ENCODE measurements at places on chromosomes 11 and 22. TPM values are rescaled to one million over a fixed set of nuclear protein-coding genes. Genes with fewer than 3 reads are reported as not detected.

GRCh38 chr22:26671317-26672059 is 14.1 kb downstream of the MIAT start:
- H3K27ac ChIP-seq = peak overlapping the region; percentile 99
- peak overlapping the region; percentile 96 for H3K4me3 ChIP-seq
- H3K36me3 ChIP-seq = no peaks in the 10 kb centered on the region
- H3K27me3 ChIP-seq = no peaks in the 10 kb centered on the region

Gene C11orf42
- not detected for total RNA-seq

DNA sequence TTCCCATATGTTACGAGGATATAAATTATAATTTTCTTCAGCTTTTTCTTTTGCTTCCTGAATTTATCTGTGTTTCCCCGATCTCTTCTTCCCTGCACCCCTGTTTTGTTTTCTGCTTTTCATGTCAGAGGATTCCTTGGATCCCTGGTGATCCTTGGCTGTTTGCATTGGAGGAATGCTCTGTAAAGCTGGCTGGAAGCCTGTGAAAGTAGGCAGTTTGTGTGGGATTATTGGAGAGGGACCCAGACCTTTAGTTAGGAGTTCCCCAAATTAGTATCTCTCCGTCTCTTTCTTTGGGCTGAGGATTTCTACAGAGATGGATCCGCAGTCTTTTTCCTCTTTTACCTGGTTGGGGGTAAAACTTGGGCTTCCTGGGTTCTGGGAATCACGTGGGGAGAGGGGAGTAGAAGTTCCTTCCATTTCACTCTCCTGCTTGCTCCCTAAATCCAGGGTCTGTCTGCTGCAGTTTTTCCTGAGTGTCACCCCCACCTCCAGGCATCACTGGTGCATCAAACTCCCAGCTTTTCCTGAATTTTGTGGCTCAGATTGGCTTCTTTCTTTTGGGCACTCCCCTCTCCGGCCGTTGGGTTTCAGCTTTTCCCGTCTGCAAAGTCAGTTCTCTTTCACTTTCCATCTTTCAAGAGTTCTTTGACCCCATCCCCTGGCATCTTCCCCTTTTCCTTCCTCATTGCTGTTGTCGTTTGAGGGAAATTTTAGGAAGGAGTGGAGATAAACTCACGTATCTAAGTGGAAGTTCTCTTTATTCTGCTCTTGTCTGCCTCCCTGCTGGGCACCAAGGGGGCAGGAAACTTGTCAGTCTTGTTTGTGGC is 79.1 kb upstream of the ALX4 start:
- no peak overlapping the region for H3K4me3 ChIP-seq
- H3K4me1 ChIP-seq = no peaks in the 10 kb centered on the region
- no peak overlapping the region for H3K27ac ChIP-seq
- peaks cover 46% of the 10 kb centered on the region for H3K27me3 ChIP-seq
- DNase-seq = no peak

GRCh38 chr22:44491269-44492035 is 6.6 kb downstream of the RTL6 start:
- no peak for DNase-seq
- H3K27me3 ChIP-seq = no peaks in the 10 kb centered on the region
- peaks cover 25% of the 10 kb centered on the region for H3K4me1 ChIP-seq
- H3K27ac ChIP-seq = no peak overlapping the region
- no peak overlapping the region for H3K4me3 ChIP-seq

DNA sequence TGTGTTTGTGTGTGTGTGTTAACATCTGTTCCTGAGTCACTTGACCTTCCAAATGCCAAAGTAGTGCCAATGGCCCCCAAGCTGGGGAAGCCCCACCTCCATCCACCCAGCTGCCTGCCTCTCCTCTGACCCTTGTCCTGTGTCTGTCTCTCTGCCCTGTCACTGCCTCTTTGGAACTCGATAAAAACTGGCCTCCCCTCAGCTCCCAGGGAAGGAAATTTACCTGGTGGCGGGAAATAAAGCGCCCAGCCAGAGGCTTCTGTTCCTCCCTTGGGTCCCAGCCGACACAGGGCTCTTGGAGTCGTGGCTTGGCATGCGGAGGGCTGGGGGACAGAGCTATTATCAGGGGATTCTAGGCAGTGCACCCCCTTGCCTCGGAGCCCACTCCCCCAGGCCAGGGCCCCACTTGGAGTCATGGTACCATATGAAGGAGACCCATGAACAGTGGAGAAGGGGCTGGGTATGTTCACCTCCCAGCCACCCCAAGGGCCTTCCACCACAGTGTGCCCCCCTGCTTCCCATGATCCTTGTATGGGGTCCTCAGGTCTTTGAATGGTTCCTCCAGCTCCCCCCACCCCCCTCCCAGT is 6.2 kb downstream of the KCNC1 start:
- peaks cover 37% of the 10 kb centered on the region for H3K27me3 ChIP-seq
- no peak overlapping the region for H3K27ac ChIP-seq
- no peaks in the 10 kb centered on the region for H3K4me1 ChIP-seq
- peaks cover 3% of the 10 kb centered on the region for H3K36me3 ChIP-seq
- no peak overlapping the region for H3K4me3 ChIP-seq

GRCh38 chr11:25441421-25441820 is 890.5 kb upstream of the ANO3 start:
- no peak for DNase-seq
- H3K4me1 ChIP-seq = no peaks in the 10 kb centered on the region
- H3K27ac ChIP-seq = no peak overlapping the region
- no peak overlapping the region for H3K4me3 ChIP-seq

DNA sequence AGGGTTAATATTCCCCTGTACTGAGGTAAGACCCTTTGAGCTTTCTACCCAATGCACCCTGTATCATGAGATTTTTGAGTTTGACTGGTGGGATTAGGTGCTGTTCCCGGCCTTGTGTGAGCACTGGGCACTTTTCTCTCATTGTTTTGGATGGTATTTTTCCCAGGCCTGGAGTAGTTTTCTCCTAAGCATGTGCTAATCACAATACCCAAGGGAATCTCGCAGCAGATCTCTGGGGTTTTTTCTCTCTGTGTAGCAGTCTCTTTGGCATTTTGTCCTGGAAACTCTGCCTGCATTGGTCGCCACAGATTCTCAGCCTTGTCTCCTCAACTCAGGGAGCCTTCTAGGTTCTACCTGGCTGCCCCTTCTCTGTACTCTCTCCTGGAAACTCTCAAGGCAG is 19.9 kb downstream of the IGHMBP2 start:
- no peak for DNase-seq
- H3K36me3 ChIP-seq = peaks cover 22% of the 10 kb centered on the region
- no peak overlapping the region for H3K27ac ChIP-seq
- no peaks in the 10 kb centered on the region for H3K4me1 ChIP-seq
- H3K4me3 ChIP-seq = no peak overlapping the region
- H3K27me3 ChIP-seq = no peaks in the 10 kb centered on the region

DNA sequence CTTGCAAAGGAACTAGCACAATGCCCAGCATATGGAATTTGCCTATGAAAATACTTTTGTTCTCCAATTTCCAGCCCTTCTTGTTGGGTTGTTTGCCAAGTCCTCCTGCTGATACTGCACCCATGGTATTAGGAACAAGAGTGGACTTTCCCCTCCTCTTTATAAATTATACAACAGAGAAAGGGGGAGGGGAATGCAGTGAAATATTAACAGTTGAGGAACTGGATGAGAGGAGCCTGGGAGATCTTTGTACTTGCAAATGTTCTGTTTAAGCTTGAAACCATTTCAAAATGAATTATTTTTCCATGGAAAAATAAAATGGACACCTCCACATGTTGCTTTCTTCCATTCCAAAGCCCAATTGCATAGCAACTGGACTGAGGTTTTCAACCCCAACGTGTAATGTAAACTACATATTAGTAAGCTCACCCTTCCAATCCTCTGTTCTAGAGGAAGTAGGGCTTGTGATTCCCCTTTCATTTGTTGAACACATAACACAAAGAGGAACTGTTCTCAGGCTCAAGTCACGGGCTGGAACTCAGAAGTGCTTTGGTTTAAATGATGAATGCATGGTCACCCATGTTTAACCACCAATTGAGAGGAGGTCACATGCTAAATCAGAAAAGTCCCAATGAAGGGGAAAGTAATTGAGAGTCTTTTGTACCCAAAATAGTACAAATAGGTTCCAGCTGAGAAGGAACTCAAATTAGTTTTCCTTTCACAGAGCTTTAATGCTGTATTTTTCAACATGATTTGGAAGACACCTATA is 66.2 kb upstream of the ZC3H12C start:
- peaks cover 5% of the 10 kb centered on the region for H3K27me3 ChIP-seq
- H3K36me3 ChIP-seq = no peaks in the 10 kb centered on the region
- H3K27ac ChIP-seq = no peak overlapping the region
- H3K4me3 ChIP-seq = no peak overlapping the region
- no peaks in the 10 kb centered on the region for H3K4me1 ChIP-seq

- H3K4me1 ChIP-seq = no peaks in the 10 kb centered on the region
- no peak for DNase-seq
- H3K27me3 ChIP-seq = no peaks in the 10 kb centered on the region
- no peak overlapping the region for H3K27ac ChIP-seq
Observed at GRCh38 chr11:74826901-74827300, 78.3 kb downstream of the RNF169 start.

DNA sequence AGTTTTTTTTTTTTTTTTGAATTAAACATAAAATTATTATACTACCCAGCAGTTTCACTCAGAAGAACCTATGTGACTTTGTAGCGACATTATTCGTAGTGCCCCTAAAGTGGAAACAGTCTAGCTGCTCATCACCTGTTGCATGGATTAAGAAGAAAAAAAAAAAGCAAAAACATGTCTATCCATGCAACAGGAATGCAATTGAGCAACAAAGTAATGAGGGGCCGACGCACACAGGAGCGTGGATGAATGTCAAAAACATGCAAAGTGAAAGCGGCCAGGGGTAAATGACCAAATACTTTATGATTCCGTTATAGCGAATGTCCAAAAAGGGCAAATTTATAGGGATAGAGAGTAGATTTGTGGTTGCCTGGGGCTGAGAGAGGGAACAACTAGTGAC is 16.3 kb downstream of the MYO18B start:
- no peak overlapping the region for H3K4me3 ChIP-seq
- H3K27me3 ChIP-seq = no peaks in the 10 kb centered on the region
- no peak overlapping the region for H3K27ac ChIP-seq
- H3K4me1 ChIP-seq = no peaks in the 10 kb centered on the region
- no peak for DNase-seq

Gene CCDC73
- total RNA-seq = not detected

Gene GLB1L2
- total RNA-seq = 0.37 TPM

DNA sequence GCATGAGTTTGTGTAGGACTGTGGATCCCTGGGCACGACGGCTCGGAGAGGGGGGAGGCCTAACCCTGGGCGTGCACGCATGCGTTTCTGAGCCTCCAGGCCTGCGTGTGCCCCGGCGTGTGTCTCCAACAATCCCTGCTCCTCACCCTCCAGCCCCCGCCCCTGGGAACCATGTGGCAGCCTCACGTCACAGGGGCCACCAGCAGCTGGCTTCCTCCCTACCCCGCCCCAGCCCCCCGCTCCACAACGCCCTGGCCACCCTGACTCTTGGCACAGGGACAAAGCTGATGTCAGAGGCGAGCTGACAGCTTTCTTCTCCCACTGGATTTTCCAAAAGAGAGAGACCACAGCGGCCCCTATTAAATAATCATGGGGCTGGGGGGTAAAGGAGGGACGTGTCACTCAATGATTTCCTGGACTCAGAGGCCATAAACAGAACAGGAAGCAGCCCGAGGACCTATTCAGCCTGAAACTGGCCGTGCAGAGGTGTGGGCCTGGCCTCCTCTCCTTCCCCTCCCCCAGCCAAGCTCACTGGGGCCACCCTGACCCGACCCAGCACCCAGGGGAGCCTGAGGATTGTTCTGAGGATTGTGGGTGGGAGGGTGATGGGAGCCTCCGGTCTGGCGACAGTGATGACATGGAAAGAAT is 6.8 kb upstream of the LIF start:
- DNase-seq = no peak
- no peak overlapping the region for H3K27ac ChIP-seq
- peaks cover under 1% of the 10 kb centered on the region for H3K36me3 ChIP-seq
- H3K4me1 ChIP-seq = peaks cover 18% of the 10 kb centered on the region
- no peak overlapping the region for H3K4me3 ChIP-seq
- H3K27me3 ChIP-seq = no peaks in the 10 kb centered on the region

Gene MEI1
- 53.8 TPM for total RNA-seq

DNA sequence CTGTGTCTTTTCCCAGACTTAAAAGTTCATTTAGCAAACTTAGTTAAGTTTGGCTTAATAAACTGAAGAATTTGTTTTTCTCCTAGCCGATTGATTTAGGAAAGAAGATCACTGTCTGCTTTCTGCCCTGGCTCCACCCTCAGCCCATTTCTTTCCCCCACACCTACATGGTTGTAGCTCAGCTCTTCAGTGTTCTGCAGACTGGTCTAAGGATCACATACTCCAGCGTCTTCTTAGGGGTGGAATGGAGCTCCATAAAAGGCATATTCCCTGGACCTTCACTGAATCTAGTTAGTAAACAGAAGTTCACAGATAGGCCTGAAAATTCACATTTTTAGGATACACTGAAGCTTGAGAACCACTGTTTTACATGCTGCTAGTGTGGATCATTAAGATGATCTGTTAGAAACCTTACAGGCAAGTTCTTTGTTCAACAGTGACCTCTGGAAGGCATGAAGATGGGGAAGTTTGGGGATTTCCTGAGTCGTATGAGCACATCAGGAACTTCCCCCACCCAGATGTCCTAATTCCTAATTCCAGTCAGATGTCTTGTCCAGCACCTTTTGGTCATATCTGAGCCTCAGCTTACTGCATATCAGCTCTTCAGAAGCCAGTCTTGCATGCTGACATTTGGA is 16.8 kb downstream of the PIWIL4 start:
- H3K36me3 ChIP-seq = peaks cover 2% of the 10 kb centered on the region
- no peak overlapping the region for H3K4me3 ChIP-seq
- H3K27ac ChIP-seq = no peak overlapping the region
- DNase-seq = no peak
- H3K27me3 ChIP-seq = no peaks in the 10 kb centered on the region
- H3K4me1 ChIP-seq = peaks cover 2% of the 10 kb centered on the region

GRCh38 chr11:126583101-126583500 is 227.6 kb downstream of the ST3GAL4 start:
- H3K4me3 ChIP-seq = no peak overlapping the region
- no peak overlapping the region for H3K27ac ChIP-seq
- peaks cover 24% of the 10 kb centered on the region for H3K27me3 ChIP-seq

- no peaks in the 10 kb centered on the region for H3K4me1 ChIP-seq
- no peak for DNase-seq
- peaks cover 40% of the 10 kb centered on the region for H3K27me3 ChIP-seq
- H3K27ac ChIP-seq = no peak overlapping the region
- H3K4me3 ChIP-seq = no peak overlapping the region
Observed at GRCh38 chr22:43829904-43830851, 18.1 kb upstream of the EFCAB6 start.
